ENCODE measurements at places on chromosomes 1 and 21. TPM values are rescaled to one million over a fixed set of nuclear protein-coding genes. Genes with fewer than 3 reads are reported as not detected.

RGS5 gene
- 1.9 TPM for total RNA-seq

OR2L2 gene
- total RNA-seq, result not detected

GRCh38 chr21:45611939-45612664, 31.4 kb upstream of the PCBP3 start:
- no peak overlapping the region for H3K4me3 ChIP-seq
- H3K27ac ChIP-seq, result no peak overlapping the region
- peaks cover 17% of the 10 kb centered on the region for H3K27me3 ChIP-seq
- no peaks in the 10 kb centered on the region for H3K4me1 ChIP-seq

DNA sequence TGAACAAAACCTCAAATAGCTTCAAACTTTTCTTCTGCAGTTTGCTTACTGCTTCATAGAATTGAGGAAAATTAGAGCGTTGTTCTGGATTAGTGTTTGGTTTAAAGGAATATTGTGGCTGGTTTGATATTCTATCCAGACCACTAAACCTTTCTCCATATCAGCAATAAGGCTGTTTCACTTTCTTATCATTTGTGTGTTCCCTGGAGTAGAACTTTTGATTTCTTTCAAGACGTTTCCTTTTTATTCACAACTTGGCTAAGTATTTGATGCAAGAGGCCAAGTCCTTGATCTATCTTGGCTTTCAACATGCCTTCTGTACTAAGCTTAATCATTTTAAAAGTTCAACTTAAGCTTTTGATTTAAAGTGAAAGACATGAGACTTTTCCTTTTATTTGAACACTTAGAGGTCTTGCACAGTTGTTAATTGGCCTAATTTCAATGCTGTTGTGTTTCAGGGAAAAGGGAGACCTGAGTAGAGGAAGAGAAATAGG, 359.1 kb downstream of the S1PR1 start:
- H3K36me3 ChIP-seq, result no peaks in the 10 kb centered on the region
- no peak for DNase-seq
- H3K4me1 ChIP-seq, result 0 out of 2 replicates have a peak, but pooled peaks cover 3% of the 10 kb centered on the region
- H3K4me3 ChIP-seq, result no peak overlapping the region
- no peak overlapping the region for H3K27ac ChIP-seq

- H3K4me1 ChIP-seq, result no peaks in the 10 kb centered on the region
Observed at GRCh38 chr1:193850745-193851144, 664.3 kb upstream of the B3GALT2 start.

- H3K36me3 ChIP-seq, result peaks cover under 1% of the 10 kb centered on the region
- no peak overlapping the region for H3K27ac ChIP-seq
- H3K4me1 ChIP-seq, result peaks cover 9% of the 10 kb centered on the region
- DNase-seq, result peak; percentile 34
Observed at GRCh38 chr1:95115708-95116137, 1.4 kb upstream of the TLCD4 start.

GRCh38 chr1:145991735-145992412, 4.5 kb downstream of the TXNIP start:
- peaks cover 7% of the 10 kb centered on the region for H3K4me1 ChIP-seq
- no peak overlapping the region for H3K4me3 ChIP-seq
- peaks cover 36% of the 10 kb centered on the region for H3K36me3 ChIP-seq
- no peak for DNase-seq
- no peaks in the 10 kb centered on the region for H3K27me3 ChIP-seq
- H3K27ac ChIP-seq, result no peak overlapping the region

DNA sequence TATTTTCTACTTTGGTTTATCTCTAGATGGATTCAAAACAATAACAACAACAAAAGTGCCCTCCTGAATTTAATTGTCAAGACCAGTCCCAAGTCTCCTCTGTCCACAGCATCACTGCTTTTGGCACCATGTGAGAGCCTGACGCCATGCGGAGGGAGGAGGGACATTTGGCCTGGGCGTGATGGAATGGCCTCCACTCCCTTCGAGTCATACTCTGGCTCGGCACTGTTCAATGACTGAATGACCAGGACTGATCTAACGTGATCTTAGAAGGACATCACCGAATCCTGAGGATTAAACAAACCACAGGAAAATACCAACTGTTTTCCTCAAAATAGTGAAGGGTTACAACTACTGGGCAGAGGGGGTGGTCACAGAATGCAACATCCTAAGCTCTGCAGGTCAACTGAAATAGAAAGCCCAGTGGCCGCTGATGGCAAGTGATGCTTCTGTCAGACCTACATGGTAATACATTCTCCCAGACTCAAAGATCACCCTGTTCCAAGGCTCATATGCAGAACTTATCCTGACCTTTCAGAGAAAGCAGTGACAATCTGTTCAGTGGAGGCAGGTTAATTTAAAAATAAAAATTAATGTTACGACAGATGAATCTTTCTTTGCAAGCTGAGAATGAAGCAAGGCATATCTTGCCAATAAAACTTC, 19.1 kb downstream of the SRSF4 start:
- no peak overlapping the region for H3K4me3 ChIP-seq
- no peak overlapping the region for H3K27ac ChIP-seq
- DNase-seq, result no peak
- peaks cover 98% of the 10 kb centered on the region for H3K36me3 ChIP-seq

DNA sequence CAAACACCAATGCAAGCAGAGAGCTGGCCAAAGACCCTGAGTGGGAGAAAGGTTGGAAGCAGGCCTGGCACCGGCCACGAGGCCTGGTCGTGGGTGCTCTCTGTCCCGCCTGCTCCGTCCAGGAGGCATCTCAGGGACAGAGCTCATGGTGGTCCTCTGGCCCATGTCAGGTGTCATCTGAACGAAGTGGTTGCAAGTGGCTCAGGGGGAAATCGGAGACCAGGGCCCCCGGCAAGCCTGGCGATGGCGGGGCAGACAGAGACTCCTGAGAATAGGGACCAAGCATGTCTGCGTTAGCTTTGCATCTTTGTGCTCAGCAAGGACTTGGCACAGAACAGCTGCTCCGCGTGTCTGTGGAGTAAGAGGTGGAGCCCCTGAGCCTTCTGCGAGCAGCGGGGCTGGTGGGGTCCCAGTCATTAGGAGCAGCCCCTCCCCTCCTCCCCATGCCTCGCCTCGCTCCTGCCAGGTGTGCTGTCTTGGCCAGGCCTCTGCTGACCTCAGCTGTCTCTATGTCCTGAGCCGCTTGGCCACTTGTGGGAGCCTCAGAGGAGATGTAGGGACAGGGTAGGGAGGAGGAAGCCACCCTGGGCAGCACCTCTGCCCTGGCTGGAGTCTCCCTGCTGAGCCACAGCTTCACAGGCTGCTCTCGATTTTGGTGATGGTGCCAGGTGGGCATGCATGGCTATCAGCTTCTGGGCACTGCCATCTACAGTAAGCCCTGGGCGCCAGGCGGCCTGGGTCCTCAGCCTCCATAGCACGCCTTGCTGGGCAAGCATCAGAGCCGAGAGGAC, 362.9 kb upstream of the VAMP3 start:
- no peaks in the 10 kb centered on the region for H3K27me3 ChIP-seq
- no peaks in the 10 kb centered on the region for H3K36me3 ChIP-seq
- H3K4me1 ChIP-seq, result peaks cover 13% of the 10 kb centered on the region
- no peak for DNase-seq

- H3K4me1 ChIP-seq, result no peaks in the 10 kb centered on the region
- H3K27ac ChIP-seq, result no peak overlapping the region
- no peaks in the 10 kb centered on the region for H3K27me3 ChIP-seq
- no peak overlapping the region for H3K4me3 ChIP-seq
- no peaks in the 10 kb centered on the region for H3K36me3 ChIP-seq
Observed at GRCh38 chr1:19564366-19564765, 79.0 kb upstream of the CAPZB start.

DNA sequence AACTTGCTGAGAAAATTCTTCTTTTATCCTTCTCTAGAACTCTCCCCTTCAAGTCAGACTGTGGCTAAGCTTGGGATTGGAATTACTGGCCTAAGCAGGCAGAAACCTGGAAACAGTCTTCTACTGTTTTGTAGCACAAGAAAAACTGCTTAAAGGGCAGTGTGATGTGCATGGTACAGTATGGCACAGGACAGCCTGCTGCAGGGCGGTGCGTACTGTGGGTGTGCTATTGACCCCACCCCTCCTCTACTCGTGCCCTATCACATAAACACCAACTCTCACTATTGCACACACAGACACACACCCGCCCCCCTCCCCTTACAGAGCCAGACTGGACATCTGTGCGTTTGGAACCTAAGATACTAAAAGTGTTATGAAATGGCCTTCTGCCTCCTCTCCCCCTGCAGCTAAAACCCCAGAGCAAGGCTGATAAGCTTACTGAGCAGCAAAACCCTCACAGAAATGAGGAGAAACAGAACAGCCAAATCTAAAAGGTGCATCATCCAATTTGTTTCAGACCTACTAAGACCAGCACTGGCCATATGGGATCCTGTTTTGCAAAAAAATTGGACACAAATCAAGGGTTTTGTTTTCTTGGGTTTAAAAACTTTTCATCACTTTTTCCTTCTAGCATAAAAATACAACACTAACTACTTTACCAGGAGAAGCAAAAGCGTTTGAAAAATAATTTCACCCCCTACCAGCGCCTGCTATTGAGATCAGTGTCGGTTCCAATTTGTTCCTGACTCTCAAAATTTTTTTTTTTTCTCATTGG, 355.8 kb upstream of the LYPLAL1 start:
- no peak overlapping the region for H3K4me3 ChIP-seq
- H3K36me3 ChIP-seq, result no peaks in the 10 kb centered on the region
- DNase-seq, result no peak

DNA sequence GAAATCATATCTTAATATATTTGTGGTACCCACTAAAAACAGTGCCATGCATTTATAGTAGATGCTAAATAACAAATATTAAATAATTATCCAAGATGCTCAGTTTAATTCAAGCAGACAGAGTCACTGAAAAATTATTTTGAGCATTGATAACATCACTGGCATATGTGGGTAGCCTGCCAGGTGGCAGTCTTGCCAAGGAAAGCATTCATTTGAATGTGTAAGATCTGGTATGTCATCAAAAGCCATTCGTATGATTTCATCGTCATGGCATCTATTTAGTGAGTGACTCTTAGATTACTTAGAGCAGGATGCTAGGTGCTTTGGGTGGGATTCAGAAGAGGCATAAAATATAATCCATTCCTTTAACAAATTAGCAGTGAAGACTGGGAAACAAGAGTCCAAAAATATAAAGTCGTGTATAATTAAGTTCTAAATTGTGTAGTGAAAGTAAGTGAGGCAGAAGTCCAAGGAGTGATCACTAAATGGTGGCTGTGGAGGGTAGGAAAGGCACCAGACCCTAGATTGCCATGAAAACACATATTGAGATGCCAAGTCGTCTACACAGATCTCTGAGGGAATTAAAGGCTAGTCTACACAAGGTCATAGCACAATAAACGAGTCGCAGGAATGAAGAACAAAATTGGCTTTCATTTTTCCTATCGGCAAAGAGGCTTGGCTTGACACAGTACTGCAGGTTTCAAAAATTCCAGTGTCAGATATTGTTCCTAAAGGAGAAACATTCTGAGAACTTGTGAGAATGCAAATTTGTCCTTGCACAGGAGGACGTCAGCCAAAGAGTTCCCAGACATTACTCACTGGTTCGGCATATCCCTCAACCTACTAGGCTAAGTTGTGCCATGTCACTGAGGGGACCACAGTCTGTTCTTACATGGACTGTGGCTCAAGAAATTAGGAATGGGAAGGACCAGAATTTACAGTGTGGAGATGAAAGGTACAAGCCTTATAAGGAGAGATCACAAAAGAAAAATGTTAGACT, 130.8 kb downstream of the LYPLAL1 start:
- H3K4me1 ChIP-seq, result peaks cover 9% of the 10 kb centered on the region
- no peak overlapping the region for H3K27ac ChIP-seq
- no peak overlapping the region for H3K4me3 ChIP-seq
- no peaks in the 10 kb centered on the region for H3K27me3 ChIP-seq

- peaks cover 17% of the 10 kb centered on the region for H3K27me3 ChIP-seq
- H3K36me3 ChIP-seq, result no peaks in the 10 kb centered on the region
- no peak overlapping the region for H3K4me3 ChIP-seq
- DNase-seq, result no peak
Observed at GRCh38 chr21:44005593-44005992, 6.5 kb upstream of the TRAPPC10 start.

- DNase-seq, result no peak
- H3K27me3 ChIP-seq, result no peaks in the 10 kb centered on the region
- H3K4me3 ChIP-seq, result no peak overlapping the region
- H3K27ac ChIP-seq, result no peak overlapping the region
- no peaks in the 10 kb centered on the region for H3K36me3 ChIP-seq
- H3K4me1 ChIP-seq, result peaks cover 12% of the 10 kb centered on the region
Observed at GRCh38 chr1:23537296-23537973, 6.4 kb upstream of the E2F2 start.

DNA sequence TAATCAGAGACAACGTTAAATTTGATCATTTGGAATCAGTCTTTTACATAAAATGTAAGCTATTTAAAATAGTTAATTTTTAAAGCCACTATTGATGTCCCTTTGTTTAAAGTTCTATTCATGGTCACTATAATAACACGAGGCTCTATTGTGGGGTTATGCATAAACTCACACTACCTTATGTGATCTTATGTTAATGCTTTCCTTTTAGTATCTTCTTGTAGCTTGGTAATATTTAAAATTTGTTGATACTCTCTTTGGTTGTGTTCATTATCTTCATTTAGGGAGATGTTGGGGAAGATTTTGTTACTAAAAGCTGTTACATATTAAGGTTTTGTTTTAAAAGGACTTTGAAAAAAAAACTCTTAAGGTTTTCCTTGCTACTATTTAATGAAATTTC, 1.2 kb downstream of the B3GALT2 start:
- H3K27ac ChIP-seq, result peak overlapping the region; percentile 83
- H3K4me1 ChIP-seq, result peaks cover 3% of the 10 kb centered on the region
- H3K4me3 ChIP-seq, result peak overlapping the region; percentile 50
- no peaks in the 10 kb centered on the region for H3K36me3 ChIP-seq

DNA sequence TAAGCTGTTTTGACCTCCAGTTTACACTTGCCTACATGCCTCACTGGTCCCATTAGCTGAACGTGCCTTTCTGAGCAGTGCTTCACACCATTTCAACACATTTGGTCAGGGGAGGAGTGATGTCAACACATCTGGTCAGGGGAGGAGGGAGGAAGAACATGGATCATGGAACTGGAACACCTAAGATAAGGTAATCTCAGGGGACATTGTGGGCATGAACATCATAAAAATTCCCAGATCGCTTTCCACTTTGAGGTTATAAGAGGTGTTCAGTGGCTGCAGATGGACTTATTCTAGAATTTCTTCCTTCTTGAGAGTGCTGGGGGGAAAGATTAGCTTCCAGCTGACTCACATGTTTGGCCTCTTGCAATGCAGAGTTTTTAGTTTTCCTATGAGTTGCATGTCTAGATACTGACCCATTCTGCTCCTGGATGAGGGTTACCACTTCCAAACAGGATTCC, 2.0 kb downstream of the QSOX1 start:
- H3K4me3 ChIP-seq, result no peak overlapping the region
- no peak for DNase-seq
- no peaks in the 10 kb centered on the region for H3K27me3 ChIP-seq

DNA sequence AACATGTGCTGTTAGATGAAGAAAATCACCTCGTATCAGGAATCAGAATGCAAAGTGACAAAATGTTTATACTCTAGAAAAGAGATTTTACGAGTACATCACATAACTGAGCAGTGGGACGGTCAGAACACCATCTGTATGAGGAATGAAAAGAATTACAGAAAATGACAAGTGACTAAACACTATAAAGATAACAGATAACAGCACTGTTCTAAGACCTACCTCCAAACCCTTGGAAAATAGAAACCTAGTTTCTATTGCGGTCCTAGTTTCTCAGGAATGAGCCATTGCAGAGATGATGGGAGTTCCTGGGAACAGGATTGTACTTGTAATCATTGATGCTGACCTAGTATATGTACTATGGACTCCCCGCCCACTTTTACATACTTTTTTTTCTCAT, 839.4 kb upstream of the ADAMTS5 start:
- H3K4me3 ChIP-seq, result no peak overlapping the region
- H3K27ac ChIP-seq, result no peak overlapping the region
- no peak for DNase-seq
- H3K27me3 ChIP-seq, result no peaks in the 10 kb centered on the region
- H3K36me3 ChIP-seq, result no peaks in the 10 kb centered on the region

Measured in SJCRH30 (cell line).